ENCODE measurements at places on chromosomes 13 and 19.
A peak's percentile ranks its signal among the peaks of the same experiment; 100 is the strongest.

DNA sequence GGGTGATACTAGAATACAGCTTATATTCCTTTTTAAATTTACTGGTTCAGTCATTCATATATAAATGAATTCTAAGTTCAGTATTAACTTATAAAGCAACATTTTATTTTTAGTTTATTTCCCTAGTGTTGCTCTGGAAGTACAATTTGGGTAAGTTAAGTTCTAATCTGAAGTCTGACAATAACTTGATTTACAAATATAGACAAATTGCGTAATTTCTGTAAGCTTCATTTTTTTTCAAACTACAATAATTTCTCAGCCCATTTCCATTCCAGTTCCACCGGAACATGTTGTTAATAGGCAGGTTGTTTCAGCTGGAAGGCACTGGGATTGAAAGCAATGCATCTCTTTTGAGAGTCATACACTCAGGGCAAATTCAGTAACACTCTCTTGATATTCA is 2000.7 kb downstream of the OLFM4 start:
- no peak for DNase-seq

- no peak for DNase-seq
These were observed 90.5 kb upstream of the ANKRD10 start for GRCh38 chr13:111005364-111005763.

DNA sequence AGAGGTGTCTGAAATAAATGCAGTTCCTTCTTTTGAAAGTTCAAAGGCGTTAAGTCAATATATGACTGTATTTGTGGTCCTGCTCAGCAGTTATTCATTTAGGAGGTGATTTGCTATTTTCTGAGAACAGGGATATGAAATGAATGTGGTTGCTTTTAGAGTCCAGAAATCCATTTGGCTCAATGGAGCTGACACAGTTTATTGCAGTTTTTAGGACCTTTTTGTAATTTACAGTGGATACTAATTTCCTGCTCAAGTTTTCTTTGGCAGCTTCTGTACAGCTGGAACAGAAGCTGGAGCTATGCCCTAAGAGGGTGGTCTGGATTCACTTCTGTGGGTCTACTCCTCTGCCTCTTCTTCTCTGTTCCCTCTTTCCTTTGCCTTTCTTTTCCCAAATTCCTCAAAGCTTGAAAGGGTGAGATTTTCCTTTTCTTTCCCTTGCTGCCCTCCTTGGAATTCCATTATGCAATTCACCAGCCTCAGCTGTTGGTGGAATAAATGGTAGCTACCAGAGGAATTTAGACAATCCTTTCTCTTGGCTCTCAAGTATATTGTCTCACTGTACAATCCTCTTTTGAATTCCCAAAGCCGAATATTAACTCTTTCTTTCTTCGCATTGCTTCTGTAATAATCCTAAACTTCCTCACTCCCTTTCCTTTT is 39.9 kb downstream of the ITGBL1 start:
- no peak for DNase-seq

DNA sequence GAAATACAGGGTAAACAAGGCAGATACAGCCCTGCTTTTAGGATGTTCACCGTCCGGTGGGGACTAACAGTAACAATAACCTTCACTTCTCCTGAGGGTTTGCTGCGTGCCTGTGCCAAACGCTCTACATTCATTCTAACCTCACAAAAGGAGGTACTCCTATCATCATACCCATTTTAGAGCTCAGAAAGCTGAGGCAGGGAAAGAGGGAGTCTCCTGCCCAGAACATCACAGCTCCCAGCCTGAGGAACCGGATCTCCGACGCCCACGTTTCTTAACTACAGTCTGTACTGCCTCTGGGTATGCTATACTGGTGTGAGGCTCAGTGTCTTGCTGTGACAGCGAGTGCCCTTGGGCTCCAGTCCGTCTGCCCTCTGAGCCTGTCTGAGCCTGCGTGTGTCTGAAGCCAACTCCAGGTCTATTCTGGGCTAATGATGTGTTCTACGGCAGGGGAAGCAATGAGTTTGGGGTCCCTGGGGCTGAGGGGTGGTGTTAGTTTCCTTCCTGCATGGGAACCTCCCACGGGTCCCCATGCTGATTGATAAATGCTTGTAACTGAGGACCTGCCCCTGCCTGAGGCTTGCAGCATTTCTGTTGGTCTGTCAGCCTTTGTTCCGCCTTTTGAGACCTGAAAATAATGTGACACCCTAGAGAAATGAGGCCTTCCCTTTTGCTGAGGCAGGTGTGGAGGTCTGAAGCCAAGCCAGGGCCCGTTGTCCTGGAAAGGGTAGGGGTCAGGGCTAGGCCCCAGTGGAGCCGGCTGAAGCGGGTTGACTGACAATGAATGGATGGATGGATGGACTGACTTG is 4.9 kb downstream of the LIPE start:
- no peak for DNase-seq

- no peak for DNase-seq
These were observed 17.8 kb upstream of the FOSB start for GRCh38 chr19:45450012-45450333.

- no peak for DNase-seq
These were observed 26.9 kb downstream of the CYP4F22 start for GRCh38 chr19:15534957-15535864.

DNA sequence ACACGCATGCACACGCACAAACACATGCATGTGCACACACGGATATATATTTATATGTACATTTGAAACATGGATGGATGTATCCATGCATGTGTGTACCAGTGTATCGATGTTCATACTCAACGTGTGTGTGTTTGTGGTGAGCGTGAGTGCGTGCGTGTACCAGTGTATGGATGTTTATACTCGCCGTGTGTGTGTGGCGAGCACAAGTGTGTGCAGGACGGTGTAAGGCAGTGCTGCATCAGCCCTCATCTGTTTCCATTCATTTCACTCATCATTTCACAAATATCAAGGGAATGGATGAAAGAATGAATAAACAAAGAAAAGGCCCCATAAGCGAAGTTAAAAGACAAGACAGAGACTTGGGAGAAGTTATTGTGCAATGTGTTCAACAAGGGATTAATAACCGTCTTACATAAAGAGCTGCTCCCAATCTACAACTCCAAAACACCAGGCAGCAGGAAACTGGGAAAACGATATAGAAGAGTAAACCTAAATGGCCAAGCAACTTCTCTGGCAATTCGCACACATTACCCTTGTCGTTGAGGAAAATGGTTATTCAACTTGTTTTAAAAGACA is 21.7 kb upstream of the MIER2 start:
- no peak for DNase-seq

- no peak for DNase-seq
These were observed 5.4 kb downstream of the KCTD4 start for GRCh38 chr13:45195421-45195820.

GRCh38 chr13:33524086-33524485 is 238.5 kb upstream of the STARD13 start:
- no peak for DNase-seq

GRCh38 chr13:99012539-99012938 is 34.7 kb upstream of the DOCK9 start:
- no peak for DNase-seq

GRCh38 chr19:40976134-40976533 is 14.9 kb upstream of the CYP2B6 start:
- DNase-seq: no peak

DNA sequence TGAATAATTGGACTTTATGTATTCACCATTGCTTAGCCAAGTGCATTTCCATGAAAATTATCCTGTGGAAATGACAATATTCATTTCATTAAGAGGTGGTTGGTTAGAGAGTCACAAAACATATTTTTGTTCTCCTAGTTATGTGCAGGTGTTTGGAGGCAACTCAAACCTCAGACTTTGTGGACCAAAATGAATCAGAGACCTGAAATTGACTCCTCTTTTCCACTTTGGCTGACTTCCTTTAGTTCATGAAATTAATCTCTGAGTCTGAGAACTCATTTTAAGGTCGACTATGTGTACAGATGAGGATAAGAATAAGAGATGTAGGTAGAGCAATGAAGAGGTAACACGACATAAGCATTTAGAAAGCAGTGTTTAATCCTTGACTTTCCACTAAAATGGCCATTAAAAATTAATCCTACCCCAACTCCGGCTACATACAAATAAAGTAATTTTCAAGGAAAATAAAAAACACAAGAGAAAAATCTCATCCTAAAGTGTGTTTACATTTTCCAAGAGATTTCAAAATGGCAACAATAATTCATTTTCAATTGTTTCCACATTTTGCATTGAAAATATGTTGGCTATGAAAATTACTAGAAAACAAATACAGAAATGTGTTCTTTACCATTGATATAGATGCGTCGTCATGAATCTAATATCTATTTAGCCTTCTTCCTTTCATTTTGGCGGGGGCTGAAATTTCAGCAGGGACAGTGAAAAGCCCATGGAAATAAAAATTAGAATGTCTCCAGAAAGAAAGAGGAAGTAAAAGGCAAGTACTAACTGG is 185.4 kb upstream of the CSNK1A1L start:
- no peak for DNase-seq

GRCh38 chr19:36526581-36526980 is 1.5 kb downstream of the ZNF260 start:
- DNase-seq: no peak

GRCh38 chr19:31260171-31260933 is 88.9 kb downstream of the TSHZ3 start:
- no peak for DNase-seq

GRCh38 chr19:29446361-29446760 is 79.4 kb upstream of the VSTM2B start:
- no peak for DNase-seq

DNA sequence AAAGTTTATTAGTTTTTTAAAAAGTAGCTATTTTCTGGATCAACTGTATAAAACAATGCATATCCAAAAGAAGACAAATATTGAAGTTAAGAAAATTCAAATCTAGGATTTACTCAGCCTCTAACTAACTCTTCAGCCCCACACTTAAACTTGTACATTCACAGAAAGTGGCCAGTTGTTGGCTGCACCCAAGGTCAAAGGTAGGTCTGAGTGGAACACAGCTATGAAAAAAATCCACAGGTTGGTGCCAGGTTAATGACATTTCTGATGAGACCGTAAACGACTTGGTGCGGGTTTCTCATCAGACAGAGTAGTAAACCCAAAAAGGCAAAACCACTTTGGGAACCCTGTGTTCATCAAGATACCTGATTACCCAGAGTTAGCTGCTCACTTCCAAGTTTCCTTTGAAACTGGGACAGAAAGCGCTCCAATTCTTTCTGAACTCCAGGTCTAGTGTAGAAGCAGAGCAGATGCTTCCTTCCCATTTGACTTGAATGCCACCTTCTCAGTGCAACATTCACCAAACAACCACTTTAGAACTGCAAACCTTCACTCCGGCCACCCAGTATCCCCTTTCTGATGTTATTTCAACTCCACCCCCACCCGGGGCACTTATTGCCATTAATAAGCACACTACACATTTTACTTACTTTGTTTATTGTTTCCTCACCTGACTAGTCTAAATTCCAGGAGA is 208.3 kb upstream of the STARD13 start:
- DNase-seq: no peak

GRCh38 chr13:45817833-45818232 is 33.7 kb downstream of the SIAH3 start:
- no peak for DNase-seq

DNA sequence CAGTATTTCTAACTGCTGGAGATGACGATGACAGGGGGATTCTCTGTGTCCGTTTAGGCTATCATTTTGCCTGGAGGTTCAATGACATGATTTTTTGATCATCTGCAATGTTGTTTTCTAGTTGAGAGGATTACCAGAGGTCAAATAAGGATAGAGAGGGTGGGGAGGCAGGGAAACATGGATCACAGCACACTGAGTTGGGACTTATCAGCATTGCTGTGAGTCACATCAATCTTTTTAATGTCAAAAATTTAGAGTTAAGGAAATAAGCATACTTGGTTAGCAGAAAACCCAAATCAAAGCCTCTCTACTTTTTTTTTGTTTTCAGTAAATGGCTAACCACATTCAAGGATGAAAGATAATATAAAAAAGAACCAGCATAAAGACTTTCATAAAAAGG is 43.0 kb upstream of the CSNK1A1L start:
- no peak for DNase-seq

- no peak for DNase-seq
These were observed 475.1 kb downstream of the FOXO1 start for GRCh38 chr13:40191186-40191980.

DNA sequence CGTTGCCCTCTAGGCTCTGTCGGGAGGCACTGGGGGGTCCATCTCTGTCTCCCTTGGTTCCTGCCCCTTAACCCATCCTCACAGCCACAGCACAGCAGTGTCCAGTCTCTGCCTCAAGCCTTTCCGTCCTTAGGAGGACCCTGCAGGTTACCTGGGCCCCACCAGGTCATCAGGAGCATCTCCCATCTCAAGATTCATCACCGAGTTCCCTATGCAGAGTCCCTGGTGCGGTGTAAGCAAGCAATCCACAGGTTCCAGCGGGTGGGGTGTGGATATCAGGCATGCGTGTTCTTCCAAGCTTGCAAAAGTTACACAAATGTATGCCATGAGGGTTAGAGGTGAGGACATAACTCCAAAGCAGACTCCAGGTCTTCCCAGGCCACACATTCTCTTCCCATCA is 20.9 kb upstream of the GAS6 start:
- no peak for DNase-seq

GRCh38 chr13:49248622-49249002 is 887 bp downstream of the CDADC1 start:
- DNase-seq: no peak

- no peak for DNase-seq
These were observed 14.5 kb downstream of the PALM start for GRCh38 chr19:723247-723646.

DNA sequence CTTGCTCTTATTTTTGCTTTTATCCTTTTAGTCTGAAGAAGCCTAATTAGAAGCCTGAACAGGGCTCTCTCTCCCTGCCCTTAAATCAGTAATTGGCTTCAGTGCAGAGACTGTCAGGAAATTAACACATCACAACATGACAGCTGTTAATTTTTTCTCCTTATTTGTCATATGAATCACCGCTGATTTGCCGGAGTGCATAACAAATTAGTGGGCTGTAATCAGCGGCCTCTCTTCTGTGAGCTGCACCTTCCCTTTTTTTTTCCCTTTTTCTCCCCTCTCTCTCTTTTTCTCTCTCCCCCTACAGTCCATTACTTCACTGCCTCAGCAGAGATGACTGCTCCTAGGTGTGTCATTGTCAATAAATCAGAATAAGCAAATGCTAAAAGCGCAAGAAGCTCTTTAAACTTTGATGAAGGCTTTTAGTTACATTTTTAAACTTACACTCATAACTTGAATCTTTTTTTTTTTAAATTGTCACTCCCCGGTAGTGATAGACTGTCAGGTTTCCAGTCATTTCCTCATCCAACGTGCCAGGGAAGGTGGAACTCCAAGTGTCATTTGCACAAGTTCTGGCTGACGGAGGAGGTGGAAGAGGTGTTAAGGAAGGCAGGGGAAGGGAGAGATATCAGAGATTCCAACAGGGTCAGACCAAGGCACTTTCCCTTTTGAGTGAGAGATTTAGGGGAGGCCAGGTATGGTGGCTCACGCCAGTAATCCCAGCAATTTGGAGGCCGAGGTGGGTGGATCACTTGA is 197.1 kb upstream of the TSHZ3 start:
- no peak for DNase-seq

GRCh38 chr13:27997904-27998522 is 9.5 kb upstream of the URAD start:
- peak; percentile 42 for DNase-seq

- DNase-seq: no peak
These were observed 258.8 kb upstream of the SPRY2 start for GRCh38 chr13:80599765-80600164.
